ENCODE measurements at places on chromosomes 7 and 10.

DNA sequence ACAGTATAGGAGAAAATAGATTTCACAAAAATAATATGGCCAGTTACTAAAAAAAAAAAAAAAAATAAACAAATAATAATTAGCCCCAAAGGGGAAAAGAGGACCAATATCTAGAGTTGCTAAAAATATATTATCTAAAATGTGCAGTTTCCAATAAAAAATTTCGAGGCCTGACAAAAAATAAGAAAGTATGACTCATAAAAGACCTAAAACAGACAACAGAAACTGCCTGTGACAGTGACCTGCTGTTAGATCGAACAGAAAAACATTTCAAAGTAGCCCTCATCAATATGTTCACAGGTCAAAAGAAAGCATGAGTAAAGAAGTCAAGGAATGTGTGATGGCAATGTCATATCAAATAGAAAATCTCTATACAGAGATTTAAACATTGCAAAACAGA lies 11.8 kb upstream of the TSPAN12 start:
- DNase-seq, result no peak

DNA sequence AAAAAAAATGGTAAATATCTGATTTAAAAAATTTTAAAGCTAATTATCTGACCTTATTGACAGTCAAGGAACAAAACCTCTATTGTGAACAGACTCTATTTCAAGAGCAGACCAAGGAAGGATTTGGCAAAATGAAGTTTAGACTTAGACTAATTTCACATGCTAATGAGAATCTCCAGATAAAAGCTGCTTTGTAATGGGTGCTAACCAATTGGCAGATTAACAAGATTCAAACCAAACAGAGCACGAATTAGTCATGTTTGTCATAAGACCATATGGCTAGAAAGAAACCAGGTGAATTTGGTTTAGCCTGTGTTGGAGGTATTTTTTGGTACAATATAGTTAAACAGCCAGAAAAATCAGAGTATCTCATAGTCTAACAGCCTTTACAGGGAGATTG lies 429.1 kb upstream of the NFE2L3 start:
- no peak for DNase-seq

DNA sequence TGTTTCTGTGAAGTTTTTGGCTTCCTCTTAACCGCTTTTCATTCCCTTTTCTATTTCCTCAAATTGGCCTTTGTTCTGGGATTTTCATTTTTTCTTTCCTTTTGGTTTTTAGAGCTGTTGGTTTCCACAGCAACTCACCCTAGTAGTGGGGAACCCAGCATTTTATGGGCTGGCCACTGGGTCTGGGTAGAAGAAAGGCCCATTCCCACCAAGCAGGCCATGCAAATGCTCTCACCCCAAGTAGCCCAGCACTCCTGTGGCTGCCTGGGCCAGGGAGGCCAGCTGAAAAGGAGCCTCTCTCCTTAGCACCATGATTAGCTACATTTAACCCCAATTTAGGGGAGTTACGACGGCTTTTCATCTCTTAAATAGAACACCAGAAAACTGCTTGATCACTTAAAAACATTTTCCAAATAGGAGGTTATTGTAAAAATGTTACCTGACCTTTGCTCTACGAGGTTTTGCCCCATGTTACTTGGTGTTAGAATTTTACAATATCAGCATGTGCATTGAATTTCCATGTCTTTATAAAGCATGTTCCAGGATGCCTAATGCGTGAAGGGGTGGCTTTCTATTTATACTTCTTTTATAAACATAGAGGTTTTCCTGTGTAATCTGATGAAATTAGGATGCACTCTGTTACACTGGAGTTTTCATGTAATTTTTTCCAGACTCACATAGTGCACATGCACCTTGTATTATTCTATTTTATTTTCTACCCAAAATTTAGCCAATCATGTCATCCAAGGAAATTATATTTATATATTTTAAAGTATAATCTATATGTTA lies 75.4 kb downstream of the FAM171A1 start:
- no peak for DNase-seq

DNA sequence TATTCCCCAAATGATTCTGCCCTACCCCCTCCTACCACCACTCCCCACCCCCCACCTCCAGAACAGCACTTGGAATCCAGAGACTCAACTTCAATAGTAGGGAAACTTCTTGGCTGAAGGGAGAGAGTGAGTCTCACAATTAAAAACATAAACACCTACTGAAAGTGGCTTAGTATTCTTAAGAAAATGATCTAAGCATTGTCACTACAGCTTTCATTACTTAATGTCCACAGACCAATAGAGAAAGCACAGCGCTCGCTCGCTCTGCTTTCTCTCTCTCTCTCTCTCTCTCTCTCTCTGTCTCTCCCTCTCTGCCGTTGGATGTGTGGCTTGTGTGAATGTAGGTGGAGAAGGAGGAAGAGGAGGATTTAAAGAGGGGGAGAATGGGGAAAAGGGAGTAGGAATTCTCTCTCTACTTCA lies 1.5 kb upstream of the SEMA3A start:
- no peak for DNase-seq

- DNase-seq, result no peak
These were observed 160.0 kb upstream of the MKI67 start for GRCh38 chr10:128286141-128286761.

- no peak for DNase-seq
These were observed 30.6 kb upstream of the CSTF2T start for GRCh38 chr10:51729822-51730555.

DNA sequence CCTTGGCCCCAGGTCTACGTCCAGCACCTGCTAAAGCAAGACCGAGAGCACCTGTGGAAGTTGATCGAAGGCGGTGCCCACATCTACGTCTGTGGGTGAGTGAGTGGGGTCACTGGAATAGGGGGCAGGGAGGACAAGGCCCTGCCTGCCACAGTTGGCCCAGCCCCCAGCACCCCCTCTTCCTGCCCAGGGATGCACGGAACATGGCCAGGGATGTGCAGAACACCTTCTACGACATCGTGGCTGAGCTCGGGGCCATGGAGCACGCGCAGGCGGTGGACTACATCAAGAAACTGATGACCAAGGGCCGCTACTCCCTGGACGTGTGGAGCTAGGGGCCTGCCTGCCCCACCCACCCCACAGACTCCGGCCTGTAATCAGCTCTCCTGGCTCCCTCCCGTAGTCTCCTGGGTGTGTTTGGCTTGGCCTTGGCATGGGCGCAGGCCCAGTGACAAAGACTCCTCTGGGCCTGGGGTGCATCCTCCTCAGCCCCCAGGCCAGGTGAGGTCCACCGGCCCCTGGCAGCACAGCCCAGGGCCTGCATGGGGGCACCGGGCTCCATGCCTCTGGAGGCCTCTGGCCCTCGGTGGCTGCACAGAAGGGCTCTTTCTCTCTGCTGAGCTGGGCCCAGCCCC lies 8.1 kb downstream of the TMEM120A start:
- DNase-seq, result no peak

- DNase-seq, result no peak
These were observed 4.2 kb downstream of the NPSR1 start for GRCh38 chr7:34662058-34662708.

- no peak for DNase-seq
These were observed 94.7 kb upstream of the EFCAB10 start for GRCh38 chr7:105675934-105676371.

GRCh38 chr10:73581918-73582317 lies 9.2 kb downstream of the USP54 start:
- DNase-seq, result no peak

- no peak for DNase-seq
These were observed 287.4 kb downstream of the C7orf25 start for GRCh38 chr7:42624471-42624870.

- no peak for DNase-seq
These were observed 133.5 kb upstream of the PITRM1 start for GRCh38 chr10:3306050-3306449.

DNA sequence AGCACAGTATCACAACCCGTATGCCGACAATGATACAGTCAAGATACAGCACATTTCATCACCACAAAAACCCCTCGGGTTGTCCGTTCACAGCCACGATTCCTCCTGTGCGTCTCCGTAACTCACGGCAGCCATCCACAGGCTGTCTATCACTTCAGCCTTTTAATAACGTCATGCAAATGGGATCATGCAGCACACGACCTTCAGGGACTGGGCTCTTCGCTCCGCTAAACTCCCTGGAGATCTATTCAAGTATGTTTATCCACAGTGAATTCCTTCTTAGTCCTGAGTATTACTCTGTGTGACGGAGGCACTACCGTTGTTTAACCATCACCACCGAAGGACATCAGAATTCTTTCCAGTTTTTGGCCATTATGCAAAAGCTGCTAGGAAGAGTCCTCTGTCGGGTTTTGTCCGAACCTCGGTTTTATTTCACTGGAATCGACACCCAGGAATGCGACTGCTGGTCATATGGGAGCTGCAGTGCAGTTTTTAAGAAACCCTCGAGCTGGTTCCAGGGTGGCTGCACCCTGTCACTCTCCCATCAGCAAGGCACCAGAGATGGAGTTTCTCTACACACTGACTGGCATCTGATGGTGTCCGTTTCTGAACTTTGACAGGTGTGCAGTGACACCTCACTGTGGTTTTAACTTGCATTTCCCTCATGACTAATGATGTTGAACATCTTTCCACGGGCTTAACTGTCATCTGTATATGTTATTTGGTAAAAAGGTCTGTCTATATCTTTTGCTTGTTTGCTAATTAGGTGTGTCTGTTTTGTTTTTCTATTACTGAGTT lies 193.6 kb downstream of the MAD1L1 start:
- DNase-seq, result no peak
